Fibroblast of skin of right quadriceps (primary cell): ENCODE measurements at places on chromosomes 4 and X.

- DNase-seq, result no peak
Measured at GRCh38 chr4:161595230-161595771, 568.5 kb downstream of the FSTL5 start.

GRCh38 chrX:140164391-140164790, 199.1 kb upstream of the CXorf66 start:
- DNase-seq, result no peak

DNA sequence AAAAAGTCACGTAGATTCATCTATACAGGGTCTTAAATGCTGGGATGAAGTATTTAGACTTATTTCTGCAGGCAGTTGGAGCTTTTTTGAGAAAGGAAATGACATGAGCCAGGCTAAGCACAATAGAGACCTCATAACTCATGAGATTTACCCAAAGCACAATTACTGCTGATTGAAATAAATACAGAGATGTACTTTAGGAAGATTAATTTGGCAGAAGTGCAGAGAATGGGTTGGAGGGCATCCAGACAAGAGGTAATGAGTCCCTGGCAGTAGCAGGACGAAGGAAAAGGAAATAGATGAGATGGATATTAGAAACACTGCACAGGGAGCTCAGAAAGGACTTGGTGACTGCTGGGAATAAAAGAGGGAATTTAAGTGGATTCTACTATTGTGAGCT, 129.1 kb downstream of the SHROOM4 start:
- no peak for DNase-seq

- no peak for DNase-seq
Measured at GRCh38 chr4:139972305-139972704, 181.7 kb downstream of the MAML3 start.
